Tibial nerve (tissue), 4 donors: ENCODE measurements at places on chromosomes 3 and 15. TPM values are rescaled to one million over a fixed set of nuclear protein-coding genes. Genes with fewer than 3 reads are reported as not detected.

DNA sequence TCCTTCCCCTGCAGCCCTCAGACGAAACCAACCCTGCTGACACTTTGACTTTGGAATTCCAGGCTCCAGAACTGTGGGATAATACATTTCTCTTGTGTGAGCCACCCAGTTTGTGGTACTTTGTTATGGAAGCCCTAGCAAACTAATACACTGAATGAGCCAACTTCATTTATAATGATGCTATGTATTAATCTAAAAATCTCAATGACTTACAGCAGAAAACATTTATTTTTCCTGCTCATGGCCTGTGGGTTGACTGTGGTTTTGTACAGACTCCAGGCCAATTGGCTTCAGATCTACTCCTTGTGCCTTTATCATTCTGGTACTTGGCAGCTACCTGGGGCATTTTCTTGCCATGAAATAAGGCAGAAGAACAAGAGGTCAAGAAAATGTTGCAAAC, 152.4 kb downstream of the EBLN2 start:
- DNase-seq: no peak

DNA sequence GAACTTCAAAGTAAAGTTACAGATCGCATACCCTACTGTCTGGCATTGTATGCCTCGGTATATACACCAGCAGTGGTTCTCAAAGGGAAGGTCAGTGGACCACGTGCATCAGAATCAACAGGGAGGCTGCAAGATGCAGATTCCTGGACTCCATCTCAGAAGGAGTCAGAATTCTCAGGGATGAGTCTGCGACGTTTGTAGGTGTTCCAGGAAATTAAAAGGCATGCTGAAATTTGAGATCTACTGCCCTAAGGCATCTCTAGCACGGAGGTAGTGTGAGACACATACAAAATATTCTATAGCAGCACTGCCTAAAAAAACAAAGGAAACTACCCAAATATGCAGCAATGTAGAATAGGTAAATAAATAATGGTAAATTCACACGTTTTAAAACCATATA, 136.8 kb upstream of the BNIP2 start:
- DNase-seq: no peak

DNA sequence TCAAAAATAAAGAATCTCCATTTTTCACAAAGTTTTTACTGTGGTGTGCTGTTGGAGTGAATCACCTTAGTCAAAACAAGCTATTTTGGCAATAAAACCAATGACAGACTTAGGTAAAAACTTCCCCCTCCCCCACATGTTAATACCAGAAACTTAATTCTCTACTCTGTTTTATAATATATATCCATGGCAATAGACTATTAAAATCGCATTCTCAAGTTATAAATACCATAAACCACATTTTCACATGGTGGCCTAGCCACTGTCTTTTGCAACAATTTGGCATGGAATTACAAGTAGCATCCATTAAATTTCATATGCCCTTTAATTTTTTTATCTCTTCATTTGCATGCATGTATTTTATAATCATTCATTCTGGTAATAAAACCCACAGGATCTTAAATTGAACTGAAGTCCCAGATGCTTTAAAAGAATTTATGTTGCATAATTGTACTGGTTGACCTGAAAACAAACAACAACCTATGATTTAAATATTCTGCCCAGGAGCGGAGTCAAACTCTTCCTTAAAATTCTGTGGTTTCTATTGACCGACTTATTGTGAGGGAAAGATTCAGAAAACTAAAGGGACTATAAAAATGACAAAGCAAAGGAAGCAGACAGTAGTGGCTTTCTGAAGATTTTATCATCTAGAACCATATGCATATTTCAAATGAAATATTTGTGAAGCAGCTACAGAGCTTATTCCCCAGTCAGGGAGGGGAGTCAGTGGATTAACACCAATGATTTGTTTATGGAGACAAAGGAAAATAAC, 229.0 kb upstream of the TBL1XR1 start:
- no peak for DNase-seq

GRCh38 chr3:188242436-188243123, 88.6 kb downstream of the LPP start:
- no peak for DNase-seq

DNA sequence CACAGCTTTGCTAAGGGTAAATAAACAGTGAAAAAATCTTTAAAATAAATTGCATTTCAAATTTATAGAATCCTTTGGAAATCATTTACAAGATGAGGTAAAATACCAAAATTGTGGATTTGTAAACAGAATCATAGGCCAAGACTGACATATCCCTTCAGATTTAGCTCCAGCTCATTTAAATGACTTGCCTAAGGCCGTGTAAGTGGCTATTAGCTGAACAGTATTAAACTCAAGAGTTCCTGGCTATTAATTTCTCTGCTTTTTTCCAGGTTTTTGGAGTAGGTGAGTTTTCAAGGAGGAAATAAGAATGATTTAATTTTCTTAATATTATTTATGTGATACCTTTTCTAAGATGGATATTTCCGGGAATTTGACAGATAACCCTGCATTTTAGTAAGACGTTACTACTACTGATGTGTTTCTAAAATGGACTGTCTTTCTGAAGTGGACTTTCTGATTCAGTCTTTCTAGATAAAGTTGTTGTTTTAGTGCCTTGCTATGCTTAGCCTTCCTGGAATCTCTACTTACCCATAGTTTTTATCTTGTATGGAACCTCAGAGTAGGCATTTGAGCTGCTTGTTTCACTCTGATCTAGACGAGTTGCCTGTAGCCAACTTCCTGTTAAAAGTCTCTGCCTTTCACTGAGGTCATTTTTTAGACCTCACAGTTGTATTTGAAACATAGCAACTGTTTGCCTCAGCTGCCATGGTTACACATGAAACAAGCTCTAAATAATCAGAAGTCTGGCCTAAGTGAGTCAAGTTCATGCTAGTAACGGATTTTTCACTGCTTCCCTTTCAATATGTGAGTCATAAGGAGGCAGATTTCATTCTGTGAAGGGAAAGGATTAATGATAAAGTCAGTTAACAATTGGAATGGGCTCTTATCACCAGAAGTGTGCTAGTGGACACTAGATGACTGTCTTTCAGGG, 127.0 kb downstream of the KLHL25 start:
- DNase-seq: no peak

DNA sequence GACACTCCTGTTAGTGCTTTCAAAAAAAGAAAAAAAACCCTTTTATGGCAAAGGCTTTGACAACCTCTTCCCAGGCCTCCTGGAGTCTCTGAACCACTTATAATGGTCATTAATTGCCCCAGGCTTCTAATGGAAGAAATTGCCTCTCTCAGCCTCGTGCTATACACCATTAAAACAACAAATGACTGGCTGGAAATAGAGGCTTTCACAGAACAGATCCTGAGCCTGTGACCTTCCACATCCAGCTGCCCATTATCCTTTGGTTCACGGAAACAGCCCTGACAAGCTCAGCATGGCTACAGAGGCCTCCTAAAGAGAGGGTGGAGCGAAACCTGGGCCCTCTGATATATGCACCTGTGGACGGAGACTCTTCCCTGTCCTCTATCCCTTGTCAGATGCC, 26.8 kb upstream of the MKRN3 start:
- DNase-seq: no peak

SUCNR1 gene
- 0.87 TPM for total RNA-seq

RASGRF1 gene
- 0.87 TPM for total RNA-seq

TMEM207 gene
- not detected for total RNA-seq
